ENCODE measurements at places on chromosomes 16 and 17. TPM values are rescaled to one million over a fixed set of nuclear protein-coding genes. Genes with fewer than 3 reads are reported as not detected.

The PRCD gene
- total RNA-seq, result not detected

The TNFSF13 gene
- total RNA-seq, result 1.8 TPM

The MAF gene
- 281 TPM for total RNA-seq

The FOXO3B gene
- 1.8 TPM for total RNA-seq

The RRAD gene
- 1.3 TPM for total RNA-seq

The HES7 gene
- total RNA-seq, result 1.4 TPM

The DYNLL2 gene
- 29.7 TPM for total RNA-seq

The SPN gene
- total RNA-seq, result 341 TPM

The GAA gene
- total RNA-seq, result 18.7 TPM

The MAPK8IP3 gene
- total RNA-seq, result 93.4 TPM

GRCh38 chr17:29251184-29251583, 4.5 kb downstream of the CRYBA1 start:
- H3K4me3 ChIP-seq, result no peak overlapping the region
- no peak overlapping the region for H3K27ac ChIP-seq
- H3K36me3 ChIP-seq, result peaks cover 13% of the 10 kb centered on the region
- H3K27me3 ChIP-seq, result no peaks in the 10 kb centered on the region

- H3K27ac ChIP-seq, result no peak overlapping the region
- H3K36me3 ChIP-seq, result peaks cover 17% of the 10 kb centered on the region
- no peaks in the 10 kb centered on the region for H3K27me3 ChIP-seq
- no peak overlapping the region for H3K4me3 ChIP-seq
- DNase-seq, result peak; percentile 44
- H3K4me1 ChIP-seq, result peaks cover 3% of the 10 kb centered on the region
Measured at GRCh38 chr16:4261557-4262172, 11.2 kb downstream of the TFAP4 start.

GRCh38 chr16:81861503-81861902, 82.4 kb downstream of the PLCG2 start:
- H3K27me3 ChIP-seq, result no peaks in the 10 kb centered on the region
- H3K4me3 ChIP-seq, result no peak overlapping the region
- no peak overlapping the region for H3K27ac ChIP-seq
- peaks cover 5% of the 10 kb centered on the region for H3K36me3 ChIP-seq
- peaks cover 18% of the 10 kb centered on the region for H3K4me1 ChIP-seq

GRCh38 chr17:70674061-70674460, 504.7 kb downstream of the KCNJ2 start:
- no peak for DNase-seq
- H3K4me3 ChIP-seq, result no peak overlapping the region
- H3K27me3 ChIP-seq, result no peaks in the 10 kb centered on the region
- no peak overlapping the region for H3K27ac ChIP-seq
- no peaks in the 10 kb centered on the region for H3K36me3 ChIP-seq

GRCh38 chr17:28599311-28600184, 723 bp upstream of the SPAG5 start:
- peaks cover 18% of the 10 kb centered on the region for H3K36me3 ChIP-seq
- H3K4me1 ChIP-seq, result peaks cover 23% of the 10 kb centered on the region
- peak; percentile 64 for DNase-seq
- peak overlapping the region; percentile 85 for H3K4me3 ChIP-seq
- H3K27ac ChIP-seq, result peak overlapping the region; percentile 99
- H3K27me3 ChIP-seq, result no peaks in the 10 kb centered on the region

GRCh38 chr17:42598905-42599304, 10.3 kb downstream of the RETREG3 start:
- H3K36me3 ChIP-seq, result peaks cover 21% of the 10 kb centered on the region
- no peak overlapping the region for H3K4me3 ChIP-seq
- H3K4me1 ChIP-seq, result peaks cover 10% of the 10 kb centered on the region
- H3K27me3 ChIP-seq, result no peaks in the 10 kb centered on the region
- H3K27ac ChIP-seq, result no peak overlapping the region
- no peak for DNase-seq

DNA sequence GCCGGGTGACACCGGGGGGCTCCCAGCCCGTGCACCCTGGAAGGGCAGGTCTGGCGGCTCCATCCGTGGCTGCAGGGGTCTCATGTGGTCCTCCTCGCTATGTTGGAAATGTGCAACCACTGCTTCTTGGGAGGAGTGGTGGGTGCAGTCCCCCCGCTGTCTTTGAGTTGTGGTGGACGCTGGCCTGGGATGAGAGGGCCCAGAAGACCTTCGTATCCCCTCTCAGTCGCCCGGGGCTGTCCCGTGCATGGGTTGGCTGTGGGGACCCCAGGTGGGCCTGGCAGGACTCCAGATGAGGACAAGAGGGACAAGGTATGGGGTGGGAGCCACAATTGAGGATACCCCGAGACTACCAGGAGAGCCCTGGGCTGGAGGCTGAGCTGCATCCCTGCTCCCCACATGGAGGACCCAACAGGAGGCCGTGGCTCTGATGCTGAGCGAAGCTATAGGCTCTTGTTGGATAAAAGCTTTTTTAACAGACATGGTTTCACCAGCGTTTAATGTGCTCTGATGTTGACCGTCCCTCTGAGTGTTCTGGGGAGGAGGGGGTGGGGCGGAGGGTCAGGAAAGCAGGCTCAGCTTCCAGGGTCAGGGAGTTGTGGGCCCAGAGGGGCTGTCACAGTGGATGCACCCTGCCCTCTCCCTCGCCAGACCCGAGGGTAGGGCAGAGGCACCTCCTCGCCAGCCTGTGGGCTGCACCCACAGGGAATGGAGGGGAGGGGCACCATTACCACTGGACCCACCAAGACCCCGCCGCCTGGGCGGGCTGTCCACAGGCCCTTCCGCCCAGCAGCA, 5.4 kb downstream of the SPATA2L start:
- no peak overlapping the region for H3K4me3 ChIP-seq
- DNase-seq, result no peak
- H3K27ac ChIP-seq, result no peak overlapping the region
- H3K27me3 ChIP-seq, result no peaks in the 10 kb centered on the region
- H3K36me3 ChIP-seq, result peaks cover 5% of the 10 kb centered on the region

DNA sequence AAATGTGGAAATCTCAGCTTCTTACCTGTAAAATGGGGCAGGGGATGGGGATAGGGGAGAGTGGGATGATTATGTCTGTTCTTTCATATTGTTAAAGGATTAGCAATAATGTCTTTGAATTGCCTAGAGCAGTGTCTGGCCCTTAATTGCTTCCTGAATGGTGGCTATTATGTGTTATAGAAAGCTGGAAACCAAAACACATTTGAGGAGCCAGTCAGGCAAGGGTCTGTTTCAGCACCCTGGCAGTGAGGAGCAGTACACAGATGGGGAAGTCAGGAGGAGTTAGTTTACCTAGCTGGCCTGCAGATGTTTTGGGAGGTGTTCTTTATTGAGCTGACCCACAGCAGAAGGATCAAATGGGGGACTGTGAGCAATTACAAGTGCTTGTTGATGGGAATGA, 63.0 kb downstream of the NUP93 start:
- no peaks in the 10 kb centered on the region for H3K27me3 ChIP-seq
- no peak for DNase-seq
- H3K36me3 ChIP-seq, result no peaks in the 10 kb centered on the region
- no peaks in the 10 kb centered on the region for H3K4me1 ChIP-seq
- H3K27ac ChIP-seq, result no peak overlapping the region

- peaks cover 2% of the 10 kb centered on the region for H3K4me1 ChIP-seq
- DNase-seq, result no peak
- H3K36me3 ChIP-seq, result no peaks in the 10 kb centered on the region
Measured at GRCh38 chr16:12017558-12017957, 41.0 kb downstream of the SNX29 start.

DNA sequence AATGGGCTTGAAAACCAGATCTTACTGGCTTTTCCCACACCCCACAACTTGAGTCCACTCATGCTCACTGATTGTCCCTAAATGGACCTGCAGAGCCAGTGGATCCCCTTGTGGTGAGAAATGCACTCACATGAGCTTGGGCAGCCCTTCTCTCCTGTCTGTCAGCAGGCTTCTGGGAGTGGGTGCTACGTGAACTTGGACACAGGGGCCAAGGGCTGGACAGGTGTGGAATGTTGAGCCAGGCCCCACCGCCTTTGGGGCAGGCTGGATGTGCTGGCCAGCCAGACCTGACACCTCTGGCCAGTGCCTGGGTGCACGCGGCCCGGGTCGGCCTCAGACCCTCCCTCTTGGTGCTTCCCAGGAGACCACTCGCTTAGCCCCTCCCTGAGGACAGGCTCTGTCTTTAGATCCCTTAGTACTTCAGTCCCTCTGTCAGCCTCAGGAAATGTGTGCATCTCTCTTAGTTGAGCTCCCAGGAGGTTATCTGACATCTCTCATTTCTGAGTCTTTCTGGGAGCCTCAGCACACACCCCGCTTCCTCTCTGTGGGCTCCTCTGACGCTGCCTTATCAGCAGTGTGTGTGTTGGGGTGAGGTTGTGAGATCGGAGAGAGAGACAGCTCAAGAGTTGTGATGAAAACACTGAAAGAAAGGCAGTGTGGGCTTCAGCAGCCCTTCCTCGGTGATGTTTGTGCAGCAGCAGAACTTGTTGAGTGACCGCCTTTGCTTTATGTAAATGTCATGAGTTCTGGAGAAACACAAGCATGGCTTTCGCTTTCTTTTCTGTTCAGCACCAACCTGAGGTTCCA, 117.0 kb downstream of the RAB11FIP4 start:
- peaks cover 4% of the 10 kb centered on the region for H3K36me3 ChIP-seq
- peak overlapping the region; percentile 77 for H3K4me3 ChIP-seq
- H3K27ac ChIP-seq, result peak overlapping the region; percentile 100
- no peaks in the 10 kb centered on the region for H3K27me3 ChIP-seq
- DNase-seq, result peak; percentile 87

GRCh38 chr17:40548491-40548981, 16.7 kb downstream of the CCR7 start:
- no peak overlapping the region for H3K4me3 ChIP-seq
- H3K27ac ChIP-seq, result no peak overlapping the region
- no peak for DNase-seq
- H3K36me3 ChIP-seq, result peaks cover 3% of the 10 kb centered on the region
- H3K27me3 ChIP-seq, result peaks cover 12% of the 10 kb centered on the region

- no peaks in the 10 kb centered on the region for H3K4me1 ChIP-seq
- peaks cover 5% of the 10 kb centered on the region for H3K27me3 ChIP-seq
- no peak overlapping the region for H3K27ac ChIP-seq
- H3K4me3 ChIP-seq, result no peak overlapping the region
- no peak for DNase-seq
Measured at GRCh38 chr17:65774787-65775186, 213.3 kb upstream of the AXIN2 start.

GRCh38 chr16:22321340-22322001, 24.3 kb downstream of the POLR3E start:
- no peaks in the 10 kb centered on the region for H3K27me3 ChIP-seq
- DNase-seq, result peak; percentile 80
- no peak overlapping the region for H3K27ac ChIP-seq
- peaks cover 48% of the 10 kb centered on the region for H3K36me3 ChIP-seq
- H3K4me3 ChIP-seq, result no peak overlapping the region

- DNase-seq, result no peak
- H3K27me3 ChIP-seq, result no peaks in the 10 kb centered on the region
- peaks cover 11% of the 10 kb centered on the region for H3K4me1 ChIP-seq
- no peak overlapping the region for H3K4me3 ChIP-seq
Measured at GRCh38 chr17:31144428-31144827, 49.7 kb downstream of the NF1 start.

DNA sequence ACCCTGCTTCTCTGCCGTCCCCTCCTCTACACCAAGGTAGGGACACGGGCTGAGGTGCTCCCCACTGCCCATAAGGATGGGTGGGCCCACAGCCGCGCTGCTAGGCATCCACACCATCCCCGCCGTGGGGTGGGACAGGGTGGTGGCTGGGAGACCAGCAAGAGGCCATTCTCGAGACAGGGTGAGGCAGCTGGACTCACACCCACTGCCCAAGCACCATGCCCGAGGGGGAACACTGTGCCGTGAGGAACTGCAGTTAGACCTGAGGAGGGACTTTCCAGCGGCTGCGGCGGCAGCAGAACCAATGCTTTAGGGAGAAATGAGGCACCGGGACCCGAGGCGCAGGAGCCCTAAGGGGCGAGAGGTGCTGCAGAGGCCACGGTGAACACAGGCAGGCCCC, 13.3 kb downstream of the PKD1 start:
- peaks cover 4% of the 10 kb centered on the region for H3K4me1 ChIP-seq
- no peaks in the 10 kb centered on the region for H3K27me3 ChIP-seq
- no peak overlapping the region for H3K4me3 ChIP-seq
- H3K27ac ChIP-seq, result no peak overlapping the region

DNA sequence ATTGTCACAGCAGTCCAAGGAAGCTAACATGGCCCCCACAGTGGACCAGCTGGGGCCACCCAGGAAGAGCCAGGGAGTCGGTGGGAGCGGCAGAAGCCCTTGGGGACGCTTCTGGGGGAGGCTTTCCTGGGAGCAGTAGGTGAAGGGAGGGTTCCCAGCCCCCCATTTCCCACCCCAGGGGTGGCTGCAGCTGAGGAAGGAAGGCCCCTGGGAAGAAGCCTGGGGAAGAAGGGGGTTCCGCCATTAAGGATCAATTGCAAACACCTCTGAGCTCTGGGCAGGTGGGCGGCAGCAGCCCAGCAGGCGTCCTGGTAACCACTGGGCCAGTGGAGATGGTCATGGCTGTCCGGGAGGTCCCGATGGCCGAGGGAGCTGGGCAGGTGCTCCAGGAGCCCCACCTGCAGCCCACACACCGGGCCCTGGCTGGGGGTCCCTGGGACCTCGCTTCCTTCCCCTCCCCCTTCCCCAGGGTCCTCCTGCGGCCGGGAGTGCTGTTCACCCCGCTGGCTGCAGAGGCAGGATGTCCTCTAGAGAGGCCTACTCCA, 592 bp upstream of the PERCC1 start:
- DNase-seq, result no peak
- no peaks in the 10 kb centered on the region for H3K36me3 ChIP-seq
- H3K4me1 ChIP-seq, result no peaks in the 10 kb centered on the region

DNA sequence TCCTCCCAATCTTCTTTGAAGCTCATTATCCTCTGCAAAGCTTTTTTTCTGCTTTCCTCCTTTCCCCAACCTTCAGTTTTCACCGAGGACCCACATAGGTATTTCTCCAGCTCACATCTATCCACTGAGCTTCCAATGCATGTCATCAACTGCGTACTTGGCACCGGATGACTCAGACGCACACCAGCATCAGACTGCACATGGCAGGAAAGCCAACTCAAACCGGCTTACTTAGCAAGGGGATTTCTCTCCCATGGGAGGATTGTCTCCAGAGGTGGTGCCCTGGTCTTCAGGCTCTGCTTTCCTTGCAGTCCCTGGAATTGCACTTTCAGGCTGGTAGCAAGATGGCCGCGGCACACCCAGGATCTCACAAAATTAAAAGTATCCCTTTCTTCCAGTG, 1.7 kb upstream of the AKTIP start:
- peaks cover 54% of the 10 kb centered on the region for H3K4me1 ChIP-seq
- peak; percentile 31 for DNase-seq
- H3K27me3 ChIP-seq, result no peaks in the 10 kb centered on the region
- peaks cover 30% of the 10 kb centered on the region for H3K36me3 ChIP-seq
- peak overlapping the region; percentile 90 for H3K27ac ChIP-seq

GRCh38 chr17:35778641-35779196, 16.7 kb downstream of the MMP28 start:
- no peak overlapping the region for H3K4me3 ChIP-seq
- no peak overlapping the region for H3K27ac ChIP-seq
- H3K36me3 ChIP-seq, result no peaks in the 10 kb centered on the region
- H3K27me3 ChIP-seq, result peaks cover 34% of the 10 kb centered on the region

GRCh38 chr17:68184816-68185436, 62.9 kb upstream of the AMZ2 start:
- no peaks in the 10 kb centered on the region for H3K27me3 ChIP-seq
- peak overlapping the region; percentile 43 for H3K4me3 ChIP-seq
- H3K27ac ChIP-seq, result peak overlapping the region; percentile 80
- peaks cover 13% of the 10 kb centered on the region for H3K36me3 ChIP-seq

GRCh38 chr17:29625037-29625750, 2.5 kb upstream of the CORO6 start:
- H3K27me3 ChIP-seq, result peaks cover 9% of the 10 kb centered on the region
- no peak for DNase-seq
- H3K36me3 ChIP-seq, result peaks cover 19% of the 10 kb centered on the region
- no peak overlapping the region for H3K4me3 ChIP-seq
- H3K27ac ChIP-seq, result no peak overlapping the region
- H3K4me1 ChIP-seq, result peaks cover 51% of the 10 kb centered on the region

- DNase-seq, result no peak
- peak overlapping the region; percentile 57 for H3K27ac ChIP-seq
- H3K36me3 ChIP-seq, result no peaks in the 10 kb centered on the region
- peaks cover under 1% of the 10 kb centered on the region for H3K27me3 ChIP-seq
- peaks cover 68% of the 10 kb centered on the region for H3K4me1 ChIP-seq
Measured at GRCh38 chr16:47139561-47140185, 4.1 kb downstream of the NETO2 start.
